Neural crest cell (in vitro differentiated cells): ENCODE measurements at places on chromosomes 4 and X. TPM values are rescaled to one million over a fixed set of nuclear protein-coding genes. Genes with fewer than 3 reads are reported as not detected.

DNA sequence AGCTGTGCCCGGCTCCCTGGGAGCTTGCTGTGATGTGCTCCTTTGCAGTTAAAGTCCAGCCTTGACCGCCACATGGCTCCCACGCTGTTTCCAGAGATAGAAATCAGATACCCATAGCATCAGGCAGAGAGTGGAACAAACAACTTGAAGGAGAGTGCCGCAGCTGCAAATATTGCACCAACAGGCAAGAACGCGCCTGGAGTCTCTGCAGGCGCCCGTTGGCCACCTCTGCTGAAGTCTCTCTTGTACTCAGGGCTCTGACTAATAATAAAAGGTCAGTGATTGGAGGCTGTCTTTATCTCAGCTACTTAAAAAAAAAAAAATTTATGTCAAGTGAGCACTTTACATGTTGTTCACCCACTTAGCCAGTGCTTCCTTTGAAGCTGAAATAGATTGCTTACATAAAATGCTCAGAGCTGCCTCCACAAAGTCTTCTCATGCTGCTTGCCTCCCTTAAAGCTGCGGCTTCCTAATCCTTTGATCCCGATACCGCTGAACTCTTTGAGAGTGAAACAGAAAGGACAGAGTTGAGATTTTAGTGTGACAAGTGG is 30.9 kb upstream of the TENM3 start:
- H3K27ac ChIP-seq: peak overlapping the region; percentile 32
- peaks cover 44% of the 10 kb centered on the region for H3K4me1 ChIP-seq
- no peak for DNase-seq
- peak overlapping the region; percentile 39 for H3K4me3 ChIP-seq
- no peaks in the 10 kb centered on the region for H3K27me3 ChIP-seq
- peaks cover 6% of the 10 kb centered on the region for H3K36me3 ChIP-seq

Gene IL2
- total RNA-seq: not detected in 2 replicates

- H3K27ac ChIP-seq: no peak overlapping the region
- no peaks in the 10 kb centered on the region for H3K4me1 ChIP-seq
- peaks cover 4% of the 10 kb centered on the region for H3K27me3 ChIP-seq
- peaks cover 9% of the 10 kb centered on the region for H3K36me3 ChIP-seq
Observed at GRCh38 chr4:2304321-2304876, 42.5 kb upstream of the MXD4 start.

GRCh38 chr4:130712038-130712437 is 1616.1 kb downstream of the C4orf33 start:
- H3K4me1 ChIP-seq: no peaks in the 10 kb centered on the region
- H3K27me3 ChIP-seq: no peaks in the 10 kb centered on the region
- H3K4me3 ChIP-seq: no peak overlapping the region
- H3K27ac ChIP-seq: no peak overlapping the region
- DNase-seq: no peak

DNA sequence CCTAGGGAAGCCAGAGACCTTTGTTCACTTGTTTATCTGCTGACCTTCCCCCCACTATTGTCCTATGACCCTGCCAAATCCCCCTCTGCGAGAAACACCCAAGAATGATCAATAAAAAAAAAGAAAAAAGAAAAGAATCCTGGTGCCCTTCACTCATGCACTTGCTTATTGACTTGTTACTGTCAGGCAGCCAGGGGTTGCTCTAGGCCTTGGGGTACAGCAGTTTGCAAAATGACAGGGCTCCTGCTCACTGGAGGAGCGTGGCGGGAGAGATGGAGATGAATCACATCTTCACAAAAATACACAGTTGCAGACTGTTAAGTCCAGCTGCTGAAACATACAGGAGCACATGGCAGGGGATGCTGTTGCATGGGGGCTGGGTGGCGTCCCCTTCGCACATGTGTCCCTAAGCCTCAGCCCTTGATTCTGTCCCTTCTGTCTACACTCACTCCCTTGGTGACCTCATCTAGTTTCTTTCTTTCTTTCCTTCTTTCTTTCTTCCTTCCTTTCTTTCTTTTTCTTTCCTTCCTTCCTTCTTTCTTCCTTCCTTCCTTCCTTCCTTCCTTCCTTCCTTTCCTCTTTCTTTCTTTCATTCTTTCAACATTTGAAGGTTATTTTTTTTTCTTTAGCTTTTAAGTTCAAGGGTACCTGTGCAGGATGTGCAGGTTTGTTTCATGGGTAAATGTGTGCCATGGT is 16.9 kb upstream of the TMEM271 start:
- DNase-seq: no peak
- H3K27me3 ChIP-seq: peaks cover 42% of the 10 kb centered on the region
- H3K36me3 ChIP-seq: peaks cover 3% of the 10 kb centered on the region
- H3K27ac ChIP-seq: no peak overlapping the region

DNA sequence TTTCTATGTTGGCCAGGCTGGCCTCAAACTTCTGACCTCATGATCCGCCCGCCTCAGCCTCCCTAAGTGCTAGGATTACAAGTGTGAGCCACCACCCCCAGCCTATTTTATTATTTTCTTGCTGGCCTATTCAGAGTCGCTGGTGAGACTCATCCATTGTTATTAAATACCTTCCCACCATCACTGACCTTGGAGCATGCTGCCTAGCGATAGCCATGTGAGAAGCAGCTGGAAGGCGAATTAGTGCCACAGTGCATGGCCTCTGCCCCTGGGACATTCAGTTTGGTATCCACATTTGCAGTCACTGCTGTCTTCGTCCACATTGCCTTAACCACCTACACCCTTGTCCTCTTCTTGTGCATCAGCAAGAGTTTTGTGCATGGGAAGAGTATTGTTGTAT is 32.4 kb upstream of the NMU start:
- no peaks in the 10 kb centered on the region for H3K36me3 ChIP-seq
- no peak overlapping the region for H3K4me3 ChIP-seq
- no peaks in the 10 kb centered on the region for H3K4me1 ChIP-seq
- no peak for DNase-seq
- no peaks in the 10 kb centered on the region for H3K27me3 ChIP-seq
- H3K27ac ChIP-seq: peak overlapping the region; percentile 64

DNA sequence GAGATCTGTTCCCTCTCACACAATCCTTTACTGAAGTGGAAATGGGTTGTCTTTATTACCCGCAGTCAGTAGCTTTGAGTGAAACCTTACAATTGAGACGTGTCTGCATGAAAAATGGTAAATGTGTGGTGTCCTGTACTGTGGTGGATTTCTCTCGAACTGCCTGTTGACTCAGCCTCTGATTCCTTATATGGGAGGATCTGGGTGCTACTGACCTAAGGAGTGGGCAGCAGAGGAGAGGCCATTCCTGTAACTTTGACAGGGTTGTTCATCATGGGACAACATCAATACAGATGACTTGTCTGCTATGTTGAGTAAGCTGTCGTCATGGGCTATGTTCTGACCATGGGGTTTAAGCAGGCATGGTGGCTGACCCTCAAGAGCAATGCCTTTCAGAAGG is 159.6 kb upstream of the WDR1 start:
- H3K4me1 ChIP-seq: no peaks in the 10 kb centered on the region
- no peak for DNase-seq
- peaks cover 2% of the 10 kb centered on the region for H3K36me3 ChIP-seq
- H3K27me3 ChIP-seq: no peaks in the 10 kb centered on the region
